Lung microvascular endothelial cell (primary cell): ENCODE measurements at places on chromosomes 6 and 20. TPM values are rescaled to one million over a fixed set of nuclear protein-coding genes. Genes with fewer than 3 reads are reported as not detected.

Gene GPLD1
- under 0.01 and 0.20 TPM in 2 replicates for total RNA-seq

Gene OR12D3
- total RNA-seq, result not detected in 2 replicates

Gene PRICKLE4
- 5.2 and 6.7 TPM in 2 replicates for total RNA-seq

Gene SFTA2
- total RNA-seq, result not detected in 2 replicates

Gene HIVEP2
- total RNA-seq, result 5.9 and 14.3 TPM in 2 replicates

Gene ZBTB46
- 37.7 and 46.4 TPM in 2 replicates for total RNA-seq

Gene HEY2
- 0.22 TPM in 1 of 2 replicates, not detected in the other for total RNA-seq

Gene GNMT
- total RNA-seq, result under 0.01 TPM in 1 of 2 replicates, not detected in the other

Gene RAET1L
- not detected in 2 replicates for total RNA-seq

Gene RSPO4
- not detected in 2 replicates for total RNA-seq

Gene ACAT2
- 22.2 and 48.2 TPM in 2 replicates for total RNA-seq

Gene RNF182
- under 0.01 and 0.22 TPM in 2 replicates for total RNA-seq

Gene HCK
- total RNA-seq, result not detected in 2 replicates

Gene ERVFRD-1
- under 0.01 TPM in 1 of 2 replicates, not detected in the other for total RNA-seq

Gene FNDC1
- not detected in 2 replicates for total RNA-seq

Gene ZNF343
- total RNA-seq, result 4.6 and 7.3 TPM in 2 replicates

Gene ULBP3
- 2.4 and 4.8 TPM in 2 replicates for total RNA-seq

Gene LPA
- total RNA-seq, result not detected in 2 replicates

Gene MICB
- 5.0 and 9.8 TPM in 2 replicates for total RNA-seq

Gene TFAP2D
- total RNA-seq, result not detected in 2 replicates

Gene ADGRF1
- not detected in 2 replicates for total RNA-seq

Gene ELOVL4
- under 0.01 and 0.22 TPM in 2 replicates for total RNA-seq

Gene GHRH
- total RNA-seq, result not detected in 2 replicates

Gene CD109
- total RNA-seq, result 1.2 and 6.5 TPM in 2 replicates

Gene CCN6
- not detected in 2 replicates for total RNA-seq

Gene OPRL1
- total RNA-seq, result 1.7 and 3.0 TPM in 2 replicates

Gene DLGAP4
- total RNA-seq, result 9.2 and 15.9 TPM in 2 replicates
